Neural crest cell (in vitro differentiated cells): ENCODE measurements at places on chromosomes 5 and 9. TPM values are rescaled to one million over a fixed set of nuclear protein-coding genes. Genes with fewer than 3 reads are reported as not detected.

The C5 gene
- 8.3 and 9.4 TPM in 2 replicates for total RNA-seq

The PTRH1 gene
- total RNA-seq: 7.2 and 9.8 TPM in 2 replicates

The PCDHGB2 gene
- total RNA-seq: 1.3 and 1.5 TPM in 2 replicates

The COL15A1 gene
- total RNA-seq: 0.18 and 0.33 TPM in 2 replicates

The LPAR1 gene
- 10.2 and 11.3 TPM in 2 replicates for total RNA-seq

The ZNF483 gene
- 26.0 and 28.7 TPM in 2 replicates for total RNA-seq

The ORM2 gene
- not detected in 2 replicates for total RNA-seq

The WDR70 gene
- total RNA-seq: 46.5 and 52.0 TPM in 2 replicates

The CARTPT gene
- total RNA-seq: not detected in 2 replicates

The OLFML2A gene
- total RNA-seq: 0.09 and 0.14 TPM in 2 replicates

The NOXA1 gene
- 0.89 and 0.98 TPM in 2 replicates for total RNA-seq

The SKP2 gene
- 147 and 153 TPM in 2 replicates for total RNA-seq

The LMX1B gene
- 6.9 and 10.5 TPM in 2 replicates for total RNA-seq

The ARHGEF39 gene
- total RNA-seq: 27.2 and 28.0 TPM in 2 replicates

The ZNF454 gene
- 0.26 TPM in 1 of 2 replicates, not detected in the other for total RNA-seq

The SREK1 gene
- total RNA-seq: 91.1 and 92.0 TPM in 2 replicates

The TMEM215 gene
- 0.57 and 0.72 TPM in 2 replicates for total RNA-seq

The CAVIN4 gene
- 7.0 and 7.2 TPM in 2 replicates for total RNA-seq

The GARIN3 gene
- not detected in 2 replicates for total RNA-seq

The CNTLN gene
- 16.7 and 18.0 TPM in 2 replicates for total RNA-seq

The UGT3A1 gene
- total RNA-seq: not detected in 2 replicates

The MVB12B gene
- total RNA-seq: 65.5 and 68.1 TPM in 2 replicates

The SH3GL2 gene
- total RNA-seq: 0.89 and 1.1 TPM in 2 replicates

The ADAMTS6 gene
- 7.1 and 8.2 TPM in 2 replicates for total RNA-seq

The GPR150 gene
- total RNA-seq: 0.14 TPM in 1 of 2 replicates, not detected in the other

The SLC1A1 gene
- 0.89 and 0.96 TPM in 2 replicates for total RNA-seq

The CDC25C gene
- 22.5 and 22.7 TPM in 2 replicates for total RNA-seq

The CCDC180 gene
- 6.6 and 10.1 TPM in 2 replicates for total RNA-seq

The GMCL2 gene
- not detected in 2 replicates for total RNA-seq

The ERCC8 gene
- total RNA-seq: 24.0 and 24.1 TPM in 2 replicates

The RFESD gene
- total RNA-seq: 3.1 and 3.4 TPM in 2 replicates

The CATSPER3 gene
- 0.36 and 0.54 TPM in 2 replicates for total RNA-seq

The MARCOL gene
- not detected in 2 replicates for total RNA-seq

The IFNK gene
- not detected in 2 replicates for total RNA-seq

The NR2F1 gene
- total RNA-seq: 411 and 426 TPM in 2 replicates

The TEX48 gene
- not detected in 2 replicates for total RNA-seq

The SCGB3A2 gene
- not detected in 2 replicates for total RNA-seq

The SPINK13 gene
- total RNA-seq: not detected in 2 replicates

The NR5A1 gene
- 0.35 and 0.50 TPM in 2 replicates for total RNA-seq

The PCDHB2 gene
- total RNA-seq: 52.6 and 57.8 TPM in 2 replicates

The ERGIC1 gene
- 106 and 108 TPM in 2 replicates for total RNA-seq

The IL7R gene
- total RNA-seq: 0.11 TPM in 1 of 2 replicates, not detected in the other

The PKD2L2 gene
- total RNA-seq: not detected in 2 replicates
